Natural killer cell treated with Interleukin-12 subunit alpha and Interleukin-12 subunit beta and Interleukin-15 and Interleukin-18, amount 100 ng/mL, for 72 hours (primary cell): ENCODE measurements at places on chromosomes 5 and 9. TPM values are rescaled to one million over a fixed set of nuclear protein-coding genes. Genes with fewer than 3 reads are reported as not detected.
A peak's percentile ranks its signal among the peaks of the same experiment; 100 is the strongest.

Gene SLC6A7
- not detected for total RNA-seq

Gene SPDL1
- total RNA-seq, result 32.8 TPM

Gene PCDHB8
- not detected for total RNA-seq

Gene RASEF
- total RNA-seq, result not detected

Gene GKAP1
- total RNA-seq, result 2.5 TPM

Gene CAST
- 101 TPM for total RNA-seq

Gene NUTM2F
- total RNA-seq, result not detected

Gene PCSK5
- total RNA-seq, result 1.7 TPM

GRCh38 chr9:7150153-7150890 lies 392.5 kb downstream of the KDM4C start:
- no peak for DNase-seq

DNA sequence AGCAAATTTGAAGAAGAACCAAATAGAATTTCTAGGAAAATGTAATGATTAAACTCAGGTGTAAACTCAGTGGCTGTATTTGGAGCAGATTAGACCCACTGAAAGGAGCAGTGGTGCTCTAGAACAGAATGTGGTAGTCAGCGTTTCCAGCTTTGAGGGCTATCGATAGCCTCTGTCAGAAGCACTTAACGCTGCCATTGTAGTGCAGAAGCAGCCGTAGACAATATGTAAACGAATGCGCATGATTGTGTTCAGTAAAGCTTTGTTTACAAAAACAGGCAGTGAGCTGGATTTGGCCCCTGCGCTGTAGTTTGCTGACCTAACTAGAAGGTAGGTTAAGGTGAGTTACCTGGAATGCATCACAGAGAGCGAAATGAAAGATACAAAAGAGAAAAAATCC lies 72.0 kb downstream of the FAM78A start:
- DNase-seq, result no peak

DNA sequence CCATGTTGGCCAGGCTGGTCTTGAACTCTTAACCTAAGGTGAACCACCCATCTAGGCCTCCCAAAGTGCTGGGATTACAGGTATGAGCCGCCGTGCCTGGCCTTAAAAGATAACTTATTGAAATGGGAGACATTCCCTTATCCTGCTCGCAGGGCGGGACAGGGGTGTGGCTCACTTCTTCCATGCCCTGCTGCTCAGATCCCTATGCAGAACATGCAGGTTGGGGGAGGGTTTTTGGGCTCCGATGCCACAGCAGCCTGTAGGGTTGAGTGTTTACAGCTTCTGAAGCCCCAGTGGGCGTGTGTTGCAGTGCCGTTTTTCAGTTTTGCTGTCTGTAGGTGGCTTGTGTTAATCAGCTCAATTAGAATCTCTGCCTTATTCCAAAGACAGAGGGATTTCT lies 108.0 kb upstream of the BRINP1 start:
- DNase-seq, result no peak

GRCh38 chr9:116715751-116716150 lies 28.6 kb downstream of the TRIM32 start:
- no peak for DNase-seq

GRCh38 chr5:122312591-122313406 lies 762 bp downstream of the SNCAIP start:
- DNase-seq, result no peak

GRCh38 chr5:66423484-66423883 lies 172.7 kb upstream of the MAST4 start:
- DNase-seq, result no peak

GRCh38 chr5:119410448-119411159 lies 41.7 kb upstream of the HSD17B4 start:
- no peak for DNase-seq

GRCh38 chr5:59558501-59558900 lies 335.0 kb downstream of the PDE4D start:
- no peak for DNase-seq

- DNase-seq, result no peak
Observed at GRCh38 chr9:132973713-132974112, 4.8 kb upstream of the GFI1B start.

- no peak for DNase-seq
Observed at GRCh38 chr9:32701321-32702022, 66.0 kb upstream of the TAF1L start.

- DNase-seq, result peak; percentile 25
Observed at GRCh38 chr5:179893076-179893957, 14.4 kb downstream of the TBC1D9B start.

- DNase-seq, result no peak
Observed at GRCh38 chr5:31066655-31067328, 126.7 kb upstream of the CDH6 start.

GRCh38 chr5:122757285-122757684 lies 17.6 kb upstream of the SNX2 start:
- DNase-seq, result no peak

GRCh38 chr5:4019009-4019769 lies 423.6 kb downstream of the IRX1 start:
- no peak for DNase-seq

DNA sequence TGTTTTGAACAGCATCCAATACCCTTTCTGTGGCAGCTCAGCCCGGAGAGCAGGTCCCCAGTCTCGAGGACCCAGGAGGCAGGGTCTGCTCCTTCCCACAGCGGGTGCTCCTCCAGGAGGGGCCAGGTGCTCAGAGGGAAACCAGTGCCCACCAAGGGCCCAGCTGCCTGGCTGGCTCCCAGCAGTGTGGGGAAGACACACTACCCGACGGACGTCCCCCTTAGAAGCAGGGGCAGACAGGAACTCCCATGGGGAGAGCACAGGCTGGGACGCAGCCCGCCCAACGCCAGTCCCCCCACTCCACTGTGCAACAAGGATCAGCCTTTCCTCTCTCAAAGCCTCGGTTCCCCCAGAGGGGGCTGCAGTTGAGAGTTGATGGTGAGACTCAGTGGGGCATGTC lies 57.6 kb downstream of the ADAMTS2 start:
- no peak for DNase-seq

DNA sequence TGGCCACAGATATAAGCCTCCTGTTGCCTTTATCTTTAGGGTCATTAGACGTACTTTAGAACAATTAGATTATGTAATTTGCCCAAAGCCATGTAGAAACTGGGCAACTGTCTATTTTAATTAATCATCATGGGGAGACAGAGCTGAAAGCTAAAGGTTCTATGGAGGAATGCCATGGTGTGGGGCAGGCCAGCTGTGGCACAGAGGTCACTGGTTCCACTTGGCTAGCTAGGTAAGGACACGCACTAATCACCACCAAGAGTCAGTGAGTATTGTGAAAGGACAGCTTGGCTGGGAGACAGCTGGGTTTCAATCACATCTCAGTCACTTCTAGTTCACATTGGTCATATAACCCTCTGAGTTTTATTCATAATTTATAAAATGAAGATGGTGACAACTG lies 81.7 kb downstream of the HMHB1 start:
- DNase-seq, result no peak

GRCh38 chr9:27353474-27354229 lies 56.7 kb upstream of the EQTN start:
- DNase-seq, result no peak
